ENCODE measurements at places on chromosomes 7 and 10. TPM values are rescaled to one million over a fixed set of nuclear protein-coding genes. Genes with fewer than 3 reads are reported as not detected.

The MAGI2 gene
- 8.6 TPM for total RNA-seq

The SEMA3A gene
- total RNA-seq: 67.5 TPM

The NODAL gene
- total RNA-seq: not detected

The SPDYE17 gene
- not detected for total RNA-seq

The HKDC1 gene
- not detected for total RNA-seq

The RNF32 gene
- 1.4 TPM for total RNA-seq

The PSPH gene
- total RNA-seq: 22.2 TPM

The TMEM178B gene
- total RNA-seq: 6.5 TPM

The CARD11 gene
- total RNA-seq: not detected

The GRID1 gene
- total RNA-seq: not detected

The NPTX2 gene
- total RNA-seq: not detected

The LBX1 gene
- total RNA-seq: not detected

The LGI1 gene
- not detected for total RNA-seq

The COBL gene
- not detected for total RNA-seq

All from HFFc6 (cell line).